ENCODE measurements at places on chromosomes 12 and 14.

DNA sequence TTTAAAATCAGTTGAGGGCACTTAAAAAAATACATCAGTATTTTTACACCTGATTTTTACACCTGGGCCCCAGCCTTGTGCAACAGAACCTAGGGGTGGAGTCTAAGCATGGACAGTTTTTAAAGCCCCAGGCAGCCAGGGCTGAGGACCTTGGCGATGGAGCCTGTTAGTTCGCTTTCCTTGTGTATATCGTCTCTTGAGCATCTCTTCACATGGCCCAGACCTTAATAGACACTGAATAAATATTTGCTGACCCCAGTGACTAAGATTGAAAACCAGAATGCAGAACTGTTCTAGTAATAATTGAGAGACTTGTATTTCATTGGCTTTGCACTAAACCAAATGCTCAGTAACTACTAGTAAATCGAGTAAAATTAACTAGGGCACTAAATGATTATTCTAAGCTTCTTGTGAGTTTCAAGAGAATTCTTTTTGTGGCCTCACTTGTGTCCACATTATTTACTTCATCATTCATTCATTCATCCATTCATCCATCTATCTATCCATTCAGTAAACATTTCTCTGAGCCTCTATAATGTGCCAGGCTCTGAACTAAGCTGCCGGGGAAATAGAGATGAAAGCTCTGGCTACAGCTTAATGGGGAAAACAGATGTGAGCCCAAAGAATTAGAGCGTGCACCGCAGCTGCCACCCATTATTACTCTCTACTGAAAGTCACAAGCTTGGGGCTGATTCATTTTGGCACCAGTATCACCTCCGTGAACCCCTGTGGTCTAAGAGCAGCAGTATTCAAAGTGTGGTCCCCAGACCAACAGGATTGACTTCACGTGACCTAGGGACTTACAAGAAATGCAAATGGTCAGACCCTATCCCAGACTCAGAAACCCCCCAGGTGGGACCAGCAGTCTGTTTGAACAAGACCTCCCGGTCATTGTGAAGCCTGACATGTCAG lies 30.7 kb upstream of the BCL7A start:
- DNase-seq = no peak

DNA sequence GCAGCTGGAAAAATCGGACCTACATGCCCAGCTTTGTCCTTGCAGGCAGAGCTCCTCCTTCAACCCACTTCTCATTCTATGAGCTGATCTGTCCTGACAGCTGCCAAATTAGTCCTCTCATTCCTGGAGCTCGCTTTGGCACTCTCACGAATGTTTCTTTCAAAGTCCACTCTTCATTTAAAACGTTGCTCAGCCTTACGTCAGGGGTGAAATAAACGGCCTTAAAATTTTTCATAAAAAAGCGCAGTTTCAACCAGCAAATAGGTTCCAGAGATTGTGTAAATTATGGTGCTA lies 120.9 kb upstream of the HIF1A start:
- no peak for DNase-seq

DNA sequence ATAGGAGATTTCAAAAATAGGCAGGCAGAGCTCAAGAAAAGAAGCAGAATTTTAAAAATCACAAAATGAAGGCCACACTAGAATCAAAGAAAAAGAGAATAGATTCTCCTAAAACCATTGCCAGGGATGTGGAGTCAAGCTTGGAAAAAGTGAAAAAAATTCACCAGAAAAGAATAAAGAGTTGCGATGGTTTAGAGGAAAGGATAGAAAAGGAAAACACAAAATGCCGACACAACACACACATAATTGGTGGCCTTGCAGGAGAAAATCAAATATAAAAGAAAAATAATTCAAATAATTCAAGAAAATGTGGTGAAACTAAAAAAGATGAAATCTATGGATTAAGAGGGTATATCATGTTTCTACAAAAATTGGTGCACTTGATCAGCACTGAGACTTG lies 181.6 kb upstream of the C14orf180 start:
- DNase-seq = no peak

DNA sequence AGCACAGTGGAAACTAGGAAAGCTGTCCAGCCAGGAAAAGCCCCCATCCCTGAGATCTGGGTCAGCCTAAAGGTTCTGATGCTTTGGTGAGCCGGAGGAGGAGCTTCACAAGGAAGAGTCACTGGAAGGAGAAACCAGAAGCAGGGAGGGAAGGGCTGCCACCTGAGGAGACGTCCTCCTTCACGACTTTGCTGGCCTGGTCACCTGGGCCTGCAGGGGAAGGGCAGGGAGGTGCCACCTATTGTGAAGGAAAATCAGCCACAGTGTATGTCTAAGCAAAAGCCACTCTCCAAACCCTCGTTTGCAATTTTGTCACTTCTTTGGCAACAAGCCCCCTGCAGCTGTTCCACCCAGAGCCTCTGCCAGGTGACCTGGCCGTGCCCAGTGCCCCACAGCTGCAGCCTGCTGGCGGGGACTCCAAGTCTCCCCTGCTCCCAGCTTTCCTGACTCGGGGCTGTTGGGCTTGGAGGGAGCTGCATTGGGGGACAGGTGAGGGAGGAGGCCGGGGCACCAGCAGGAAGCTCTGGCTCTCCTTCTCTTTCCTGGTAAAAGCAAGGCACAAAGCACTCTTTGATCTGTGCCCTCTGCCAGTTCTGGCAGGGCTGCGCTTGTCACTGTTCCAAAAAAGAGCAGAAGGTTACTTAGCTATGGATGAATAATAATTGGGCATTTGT lies 120.9 kb upstream of the BCL2L14 start:
- DNase-seq = peak; percentile 48
